Uterus (tissue), 4 donors: ENCODE measurements at places on chromosomes 5 and 9.

GRCh38 chr5:6361101-6361500 lies 17.2 kb downstream of the MED10 start:
- DNase-seq, result no peak

DNA sequence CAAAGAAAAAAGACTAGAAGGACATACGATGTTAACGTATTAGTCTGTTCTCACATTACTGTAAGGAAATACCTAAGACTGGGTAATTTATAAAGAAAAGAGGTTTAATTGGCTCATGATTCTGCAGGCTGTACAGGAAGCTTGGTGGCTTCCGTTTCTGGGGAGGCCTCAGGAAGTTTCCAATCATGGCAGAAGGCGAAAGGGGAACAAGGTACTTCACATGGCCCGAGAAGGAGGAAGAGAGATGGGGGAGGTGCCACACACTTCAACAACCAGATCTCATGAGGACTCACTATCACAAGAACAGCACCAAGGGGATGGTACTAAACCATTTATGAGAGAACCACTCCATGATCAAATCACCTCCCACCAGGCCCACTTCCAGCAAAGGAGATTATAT lies 110.1 kb downstream of the CARTPT start:
- DNase-seq, result no peak

DNA sequence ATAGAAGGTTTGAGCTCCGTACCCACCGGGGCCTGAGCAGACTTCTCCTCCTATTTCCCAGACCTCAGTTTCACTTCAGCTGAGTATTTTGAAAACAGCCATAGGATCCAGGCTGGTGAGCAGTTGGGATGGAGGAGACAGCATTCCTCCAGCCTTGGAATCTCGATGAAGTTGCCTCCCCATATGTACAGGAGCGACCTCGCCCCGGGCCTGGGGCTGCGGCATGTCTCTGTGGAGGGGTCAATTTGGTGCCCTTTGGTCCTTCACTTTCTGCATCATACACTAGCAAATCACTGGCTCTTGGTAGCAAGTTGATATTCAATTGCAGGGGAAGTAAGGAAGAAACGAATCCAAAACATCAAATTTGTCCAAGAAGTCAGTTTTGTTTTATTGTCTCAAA lies 402.0 kb upstream of the IRX4 start:
- no peak for DNase-seq

DNA sequence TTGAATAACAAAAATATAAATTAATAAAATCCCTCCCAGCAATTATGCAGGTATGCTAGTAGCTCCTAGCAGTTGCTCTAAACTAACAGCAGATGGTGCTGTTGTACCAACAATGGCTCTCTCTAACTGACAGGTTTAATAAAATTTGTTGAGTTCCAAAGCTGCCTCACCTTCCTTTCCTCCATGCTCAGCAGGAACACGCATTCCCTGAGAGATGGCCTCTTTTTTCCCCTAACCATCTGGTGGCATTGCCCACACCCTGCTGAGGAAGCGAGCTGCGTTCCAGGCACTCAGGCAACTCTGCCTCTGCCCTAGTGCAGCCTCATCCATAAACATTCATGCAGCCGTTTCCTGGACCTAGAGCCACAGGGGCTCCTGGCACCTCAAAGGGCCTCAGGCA lies 106.2 kb downstream of the KLHL3 start:
- DNase-seq, result no peak

DNA sequence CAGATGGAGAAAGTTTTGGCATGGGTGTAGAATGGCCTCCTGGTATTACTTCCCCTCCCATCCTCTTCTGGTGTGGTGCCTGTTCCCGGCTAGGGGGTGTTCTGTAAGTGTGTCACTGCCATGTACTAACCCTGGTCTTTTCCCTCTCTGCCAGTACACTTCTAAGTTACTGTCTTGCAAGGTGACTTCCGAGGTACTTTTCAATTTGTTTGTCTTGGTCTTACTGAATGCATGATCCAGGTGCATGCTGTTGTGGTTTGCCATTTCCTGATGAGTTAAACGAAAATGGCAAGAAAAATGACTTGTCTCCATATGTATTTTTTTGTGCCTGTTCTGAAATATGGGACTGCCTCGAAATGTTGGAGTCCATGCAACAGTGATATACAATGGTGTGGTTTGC lies 46.0 kb downstream of the C9orf152 start:
- no peak for DNase-seq

GRCh38 chr9:127399736-127400269 lies 2.8 kb downstream of the SLC2A8 start:
- no peak for DNase-seq
